ENCODE measurements at places on chromosomes 3 and 15.

DNA sequence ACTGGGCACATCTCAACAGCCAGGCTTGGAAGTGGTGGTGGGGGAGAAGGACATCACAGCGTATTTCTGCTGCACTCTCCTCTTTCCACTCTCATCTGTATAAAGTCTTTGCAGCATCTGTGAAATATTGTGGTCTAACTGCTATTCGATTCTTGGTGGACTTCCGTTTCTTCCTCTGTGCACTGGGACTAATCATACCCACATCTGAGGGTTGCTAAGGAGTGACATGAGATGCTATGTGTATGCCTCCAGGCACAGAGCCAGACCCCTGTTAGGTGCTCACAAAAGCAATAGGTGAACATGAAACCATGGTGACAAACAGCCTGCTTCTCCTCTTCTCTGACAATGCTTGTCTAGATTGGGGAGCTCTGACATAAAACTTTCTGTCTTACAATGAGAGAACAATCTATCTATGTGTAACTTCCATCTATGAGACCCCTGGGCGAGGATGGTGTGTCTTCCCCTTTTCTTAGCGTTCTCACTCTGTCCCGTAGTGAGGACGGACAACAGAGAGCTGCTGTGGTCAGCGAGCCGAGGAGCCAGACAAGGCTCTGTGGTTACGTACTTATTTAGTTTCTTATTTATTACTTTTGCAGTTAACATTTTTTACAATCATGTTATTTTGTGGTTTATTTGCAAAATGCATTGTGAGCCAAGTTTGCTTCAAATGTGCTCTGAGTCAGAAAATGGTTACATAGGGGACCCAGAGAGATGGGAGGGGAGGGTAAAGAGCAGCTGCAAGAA is 196.7 kb upstream of the TPRG1 start:
- DNase-seq: no peak

GRCh38 chr3:123618076-123618708 is 33.3 kb upstream of the HACD2 start:
- DNase-seq: peak; percentile 4

- DNase-seq: no peak
These were observed 213.1 kb downstream of the NTRK3 start for GRCh38 chr15:88043396-88043795.

GRCh38 chr3:158106766-158107471 is 699 bp upstream of the SHOX2 start:
- peak; percentile 38 for DNase-seq

DNA sequence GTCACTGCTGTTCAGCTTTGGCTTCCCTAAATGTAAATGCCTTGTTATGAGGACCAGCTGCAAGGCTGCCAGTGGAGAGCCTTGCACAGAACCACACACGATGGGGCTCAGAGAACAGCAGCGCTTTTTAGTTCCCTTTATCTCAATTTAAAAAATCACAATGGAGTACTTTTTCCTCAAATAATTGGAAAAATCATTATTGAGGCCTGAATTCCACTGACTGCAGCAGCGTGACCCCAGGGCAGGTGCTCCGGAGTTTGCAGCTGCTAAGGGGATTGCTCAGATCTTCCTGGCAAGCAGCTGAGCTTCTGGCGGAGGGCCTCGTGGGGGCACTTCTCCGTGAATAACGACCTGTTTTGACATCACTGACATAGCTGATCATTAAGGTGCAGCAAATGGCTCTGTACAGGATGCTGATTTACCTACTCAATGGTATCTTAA is 245.6 kb upstream of the TRIM42 start:
- no peak for DNase-seq

DNA sequence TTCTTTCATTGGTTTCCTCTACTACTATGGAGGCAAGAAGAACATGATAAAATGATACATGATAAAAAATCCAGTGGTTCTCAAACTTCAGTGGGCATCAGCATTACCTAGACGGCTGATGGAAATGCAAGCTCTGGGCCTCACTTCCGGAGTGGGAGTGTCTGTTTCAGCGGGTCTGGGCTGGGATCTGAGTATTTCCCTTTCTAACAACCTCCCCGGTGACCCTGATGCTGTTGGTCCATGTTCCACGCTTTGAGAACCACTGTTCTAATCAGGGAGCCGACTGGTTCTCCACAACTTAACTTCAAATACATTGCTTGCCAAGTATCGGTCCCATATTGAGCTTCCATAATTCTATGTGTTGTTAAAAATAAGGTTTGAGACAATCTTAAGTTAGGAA is 712.3 kb upstream of the LMCD1 start:
- DNase-seq: no peak

GRCh38 chr3:194446754-194447153 is 40.0 kb downstream of the ATP13A3 start:
- no peak for DNase-seq

DNA sequence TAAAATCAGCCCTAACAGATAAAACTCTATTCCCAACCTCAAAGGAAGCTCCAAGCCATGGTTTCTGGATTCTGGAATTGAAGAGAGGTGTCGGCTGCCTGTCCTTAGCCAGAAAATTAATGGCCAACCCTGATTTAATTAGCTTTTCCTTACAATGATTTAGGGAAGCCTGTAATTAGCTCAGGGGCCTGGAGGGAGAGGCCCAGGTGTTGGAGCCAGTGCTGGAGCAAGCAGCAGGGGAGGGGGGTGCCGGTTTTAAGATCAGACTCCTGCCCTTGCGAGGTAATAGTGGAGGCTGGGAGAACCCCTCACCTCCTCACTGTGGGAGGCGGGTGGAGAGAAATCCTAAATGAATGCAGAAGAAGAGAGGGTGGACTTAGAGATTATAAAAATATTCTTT is 14.7 kb upstream of the ATP2B2 start:
- DNase-seq: no peak

GRCh38 chr3:138465451-138465850 is 31.0 kb downstream of the ESYT3 start:
- no peak for DNase-seq

GRCh38 chr15:96273317-96274086 is 57.0 kb upstream of the NR2F2 start:
- no peak for DNase-seq

- DNase-seq: no peak
These were observed 10.2 kb downstream of the EEFSEC start for GRCh38 chr3:128163432-128163831.

- DNase-seq: no peak
These were observed 596.6 kb downstream of the GBE1 start for GRCh38 chr3:81164806-81165205.

- DNase-seq: no peak
These were observed 113.4 kb downstream of the CCNL1 start for GRCh38 chr3:157046520-157046919.

DNA sequence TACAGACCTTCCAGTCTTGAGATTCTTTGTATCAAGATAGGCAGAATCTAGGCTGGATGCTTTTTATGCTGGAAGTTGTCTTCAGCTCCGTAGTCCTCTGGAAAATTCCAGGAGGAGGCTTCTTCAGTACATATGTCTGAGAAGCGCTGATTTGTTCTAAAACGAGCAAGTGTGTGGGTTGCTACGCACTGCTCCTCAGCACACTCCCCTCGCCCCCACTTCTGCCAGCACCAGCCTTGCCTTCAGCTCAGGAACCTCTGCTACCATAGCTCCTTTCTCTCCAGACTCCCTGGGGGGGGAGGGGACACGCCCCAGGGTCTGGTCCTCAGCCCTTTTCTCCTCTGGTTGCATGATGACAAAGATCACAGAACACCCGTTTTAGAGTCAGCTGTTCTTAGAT is 75.5 kb upstream of the TRA2B start:
- DNase-seq: no peak

GRCh38 chr3:162729686-162730085 is 1233.1 kb downstream of the OTOL1 start:
- no peak for DNase-seq

DNA sequence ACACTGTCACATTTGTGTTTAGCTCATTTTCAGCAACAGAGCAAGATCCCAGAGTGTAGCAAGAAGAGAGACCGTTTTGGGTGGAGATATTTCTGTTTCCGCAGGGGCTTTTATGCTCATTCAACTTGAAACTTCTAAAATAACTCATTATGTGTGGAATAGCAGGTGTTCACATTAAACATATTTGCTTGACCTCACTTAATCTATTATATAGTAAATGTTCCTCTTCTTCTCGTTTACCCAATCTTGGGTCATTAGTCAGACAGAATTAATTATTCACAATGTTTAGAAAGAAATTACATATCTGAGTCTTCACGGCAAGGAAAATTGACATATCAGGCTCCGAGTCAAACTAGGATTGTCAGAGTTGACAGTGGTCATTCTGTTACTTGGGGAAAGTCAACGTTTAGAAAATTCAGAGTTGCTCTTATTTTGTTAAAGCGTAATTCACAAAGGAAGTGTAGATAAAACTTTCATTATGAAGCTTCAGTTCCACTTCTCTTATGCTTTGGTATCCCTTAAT is 222.9 kb downstream of the TPRG1 start:
- DNase-seq: peak; percentile 30

GRCh38 chr3:69300296-69300695 is 85.6 kb downstream of the FRMD4B start:
- DNase-seq: no peak

GRCh38 chr15:66912441-66912840 is 153.0 kb upstream of the SMAD3 start:
- DNase-seq: no peak

DNA sequence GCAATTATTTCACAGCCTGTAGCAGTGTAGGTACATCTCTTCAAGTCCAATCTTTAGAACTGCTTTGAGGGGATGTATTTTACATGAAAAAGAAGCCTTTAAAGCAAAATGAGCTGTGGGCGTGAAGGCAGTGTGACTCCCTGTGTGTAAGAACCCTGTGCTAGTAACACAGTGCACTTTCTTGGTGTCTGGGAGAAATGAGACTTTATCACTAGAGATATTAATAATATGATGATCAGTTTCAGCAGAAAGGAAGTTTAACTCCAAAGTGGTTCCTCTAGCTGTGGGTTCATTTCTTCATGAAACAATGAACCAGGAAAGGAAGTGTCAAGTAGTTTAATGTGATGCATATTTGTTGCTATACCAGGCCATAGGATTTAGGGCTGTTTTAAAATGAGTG is 41.5 kb downstream of the SLCO3A1 start:
- DNase-seq: no peak

- no peak for DNase-seq
These were observed 122.2 kb upstream of the FGF7 start for GRCh38 chr15:49300856-49301255.

GRCh38 chr3:170483485-170484262 is 65.0 kb downstream of the CLDN11 start:
- DNase-seq: no peak

GRCh38 chr15:59528961-59529402 is 82.6 kb upstream of the GCNT3 start:
- peak; percentile 66 for DNase-seq

DNA sequence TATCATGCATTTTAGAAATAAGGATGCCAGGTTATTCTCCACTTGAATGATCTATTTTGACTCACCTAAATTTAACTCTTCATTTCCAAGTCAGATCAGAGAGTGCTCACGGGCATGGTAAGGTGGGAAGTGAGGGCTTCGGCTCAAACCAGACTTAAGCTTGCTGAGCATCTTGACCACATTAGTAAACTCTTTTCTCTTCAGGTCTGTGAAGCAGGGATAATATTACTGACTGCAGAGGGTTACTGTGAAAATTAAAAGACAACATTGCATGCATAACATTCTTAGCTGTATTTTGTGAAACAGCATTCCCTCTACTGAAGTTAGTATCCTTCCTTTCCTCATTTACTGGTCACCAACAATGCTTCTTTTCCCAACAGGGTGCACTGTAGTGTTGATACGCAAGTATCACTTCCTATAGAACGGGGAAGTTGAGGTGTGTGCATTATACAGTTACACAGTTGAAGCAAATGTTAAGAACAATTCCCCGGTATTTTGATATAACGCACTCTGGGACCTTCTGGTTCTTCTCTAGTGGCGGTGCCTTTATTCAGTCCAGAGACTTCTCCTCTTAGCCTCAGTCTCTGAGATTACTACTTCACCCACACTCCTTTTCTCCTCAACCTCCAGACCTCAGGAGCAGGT is 74.1 kb upstream of the MNS1 start:
- no peak for DNase-seq

GRCh38 chr3:172188511-172188910 is 149.1 kb downstream of the FNDC3B start:
- DNase-seq: no peak

DNA sequence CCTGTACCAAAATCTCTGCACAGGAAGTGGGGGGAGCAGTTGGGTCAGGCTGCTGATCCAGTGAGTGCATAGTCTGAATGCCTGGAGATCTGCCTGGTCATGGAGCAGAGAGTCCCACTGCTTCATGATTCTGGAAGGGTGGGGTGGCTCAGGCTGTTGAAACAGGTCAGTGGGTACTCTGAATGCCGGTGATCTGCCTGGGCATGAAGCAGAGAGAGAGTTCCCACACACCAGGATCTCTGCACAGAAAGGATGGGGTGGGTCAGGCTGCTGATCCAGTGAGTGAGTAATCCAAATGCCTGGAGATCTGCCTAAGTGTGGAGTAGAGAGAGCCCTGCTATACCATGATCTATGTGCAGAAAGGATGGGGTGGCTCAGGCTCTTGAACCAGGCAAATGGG is 16.1 kb upstream of the GCSAM start:
- DNase-seq: no peak

- DNase-seq: no peak
These were observed 102.6 kb upstream of the EPHA6 start for GRCh38 chr3:96711816-96712215.

DNA sequence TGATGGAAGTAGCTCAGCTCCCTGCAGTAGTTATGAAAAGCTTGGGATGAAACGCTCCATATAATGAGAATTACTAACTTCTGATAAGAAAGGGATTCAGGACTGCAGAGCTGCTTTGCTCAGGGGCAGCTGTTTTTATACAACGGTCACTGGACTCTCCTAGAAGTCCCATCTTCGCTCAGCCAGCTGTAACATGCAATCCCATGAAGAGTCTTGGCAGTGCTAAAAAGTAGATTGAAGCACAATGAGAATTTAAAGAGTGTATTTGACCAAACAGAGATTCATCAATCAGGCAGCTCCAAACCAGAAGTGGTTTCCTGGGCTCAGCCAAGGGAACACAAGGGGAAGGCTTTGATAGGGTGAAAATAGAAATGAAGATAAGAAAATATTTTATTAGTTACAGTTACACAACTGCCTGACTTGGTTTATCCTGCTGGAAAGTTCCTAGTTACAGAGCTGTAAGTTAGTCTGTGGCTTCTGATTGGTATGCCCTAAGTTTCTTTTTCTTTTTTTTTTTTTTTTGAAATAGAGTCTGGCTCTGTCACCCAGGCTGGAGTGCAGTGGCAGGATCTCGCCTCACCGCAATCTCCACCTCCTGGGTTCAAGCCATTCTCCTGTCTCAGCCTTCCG is 24.1 kb downstream of the SIDT1 start:
- no peak for DNase-seq

DNA sequence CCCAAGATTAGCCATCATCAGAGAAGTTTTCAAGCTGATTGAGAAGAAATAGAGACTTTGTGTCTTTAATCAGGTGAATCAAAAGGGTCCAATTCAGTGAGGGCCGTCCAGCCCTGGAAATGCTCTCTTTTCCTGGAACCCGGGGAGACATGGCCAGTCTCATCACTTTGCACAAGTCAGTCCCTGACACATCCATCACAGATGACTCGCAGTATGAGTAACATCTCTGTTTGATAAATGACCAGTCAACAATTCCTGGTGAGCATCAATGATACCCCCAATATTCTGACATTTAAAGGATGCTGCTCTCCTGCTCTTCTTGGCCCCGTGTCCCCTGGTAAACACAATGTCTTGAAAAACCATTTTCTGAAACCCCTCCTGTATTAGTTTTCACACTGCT is 26.7 kb downstream of the C3orf20 start:
- DNase-seq: no peak

- DNase-seq: no peak
These were observed 53.2 kb downstream of the PAQR5 start for GRCh38 chr15:69351884-69352283.

Measured in GM10248 (cell line).